ENCODE measurements at places on chromosomes 4 and X.

DNA sequence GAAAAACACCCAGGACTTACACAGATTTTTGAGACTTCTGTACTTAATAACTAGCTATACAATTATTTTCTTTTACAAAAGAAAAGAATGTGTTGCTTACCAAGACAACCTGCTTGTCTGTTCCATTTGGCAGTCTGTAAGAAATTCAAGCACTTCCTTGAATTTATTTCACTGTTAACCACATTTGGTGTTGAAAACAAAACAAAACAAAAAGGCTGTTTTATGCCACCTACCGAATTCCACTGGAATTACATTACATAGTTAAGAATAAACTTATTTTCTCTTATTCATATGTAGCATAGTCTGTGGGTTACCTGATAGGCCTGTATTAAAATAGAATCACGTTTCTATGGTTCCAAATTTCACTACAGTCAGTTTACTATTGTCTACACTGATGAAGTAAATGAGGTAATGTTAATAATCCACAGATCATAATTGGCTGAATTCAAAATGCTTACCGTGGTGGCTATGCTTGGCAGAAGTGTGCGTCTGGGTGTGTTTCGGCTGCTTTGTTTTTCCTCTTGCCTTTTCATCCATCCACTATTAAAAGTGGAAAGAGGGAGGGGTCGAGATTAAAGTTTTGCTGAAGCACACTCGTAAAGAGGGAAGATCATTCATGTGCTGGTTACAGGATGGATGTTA is at the start of gene TLR1:
TSS of gene TLR1 (minus strand) at position 138 of the 642 bp plus-strand sequence. CDS start 5,960 bp downstream, outside the sequence.
- no peak for DNase-seq

- DNase-seq, result no peak
These were observed 12.3 kb downstream of the MID1 start for GRCh38 chrX:10608099-10608498.

GRCh38 chr4:6944301-6945051 is 34.9 kb downstream of the TBC1D14 start:
- no peak for DNase-seq

- no peak for DNase-seq
These were observed 1.0 kb downstream of the FAT4 start for GRCh38 chr4:125315576-125316400.

DNA sequence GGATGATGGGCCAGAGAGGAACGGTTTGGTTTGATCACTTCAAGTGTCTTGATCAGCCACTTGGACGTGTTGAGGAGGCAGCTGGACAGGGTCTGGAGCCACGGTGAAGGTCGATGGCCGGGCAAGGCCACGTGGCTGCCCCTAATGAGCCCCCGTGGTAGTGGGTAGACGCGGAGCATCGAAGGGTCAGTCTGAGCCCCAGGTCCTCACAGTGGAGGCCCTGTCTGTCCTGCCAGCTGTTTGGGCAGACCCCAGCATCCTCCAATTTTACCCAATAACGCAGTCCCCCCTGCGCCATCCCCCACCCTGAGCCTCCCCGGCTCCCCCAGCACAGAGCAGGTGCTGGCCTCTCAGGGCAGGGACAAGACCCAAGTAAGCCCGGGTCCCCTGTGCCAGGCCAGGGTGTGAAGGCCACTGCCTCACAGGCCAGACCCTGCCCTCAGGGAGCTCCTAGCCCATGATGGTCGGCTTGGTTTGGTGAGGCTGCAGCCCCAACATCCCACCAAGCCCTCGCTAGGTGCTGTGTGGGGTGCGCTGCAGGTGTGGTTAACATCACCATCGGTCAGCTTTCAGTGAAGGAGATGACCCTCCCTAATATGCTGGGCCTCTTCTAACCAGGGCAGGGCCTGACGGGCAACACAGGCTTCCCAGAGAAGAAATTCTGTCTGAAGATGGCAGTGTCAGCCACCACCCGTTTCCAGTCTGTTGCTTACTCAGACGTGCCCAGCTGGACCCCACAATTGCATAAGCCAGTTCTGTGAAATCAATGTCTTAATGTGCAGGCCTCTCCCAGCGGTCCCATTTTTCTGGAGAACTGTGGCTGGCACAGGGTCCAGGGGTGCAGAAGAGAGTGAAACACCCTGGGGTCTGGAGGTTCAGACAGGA is 40.5 kb upstream of the NKX1-1 start:
- no peak for DNase-seq

GRCh38 chr4:38681281-38681991 is 17.4 kb downstream of the KLF3 start:
- no peak for DNase-seq

DNA sequence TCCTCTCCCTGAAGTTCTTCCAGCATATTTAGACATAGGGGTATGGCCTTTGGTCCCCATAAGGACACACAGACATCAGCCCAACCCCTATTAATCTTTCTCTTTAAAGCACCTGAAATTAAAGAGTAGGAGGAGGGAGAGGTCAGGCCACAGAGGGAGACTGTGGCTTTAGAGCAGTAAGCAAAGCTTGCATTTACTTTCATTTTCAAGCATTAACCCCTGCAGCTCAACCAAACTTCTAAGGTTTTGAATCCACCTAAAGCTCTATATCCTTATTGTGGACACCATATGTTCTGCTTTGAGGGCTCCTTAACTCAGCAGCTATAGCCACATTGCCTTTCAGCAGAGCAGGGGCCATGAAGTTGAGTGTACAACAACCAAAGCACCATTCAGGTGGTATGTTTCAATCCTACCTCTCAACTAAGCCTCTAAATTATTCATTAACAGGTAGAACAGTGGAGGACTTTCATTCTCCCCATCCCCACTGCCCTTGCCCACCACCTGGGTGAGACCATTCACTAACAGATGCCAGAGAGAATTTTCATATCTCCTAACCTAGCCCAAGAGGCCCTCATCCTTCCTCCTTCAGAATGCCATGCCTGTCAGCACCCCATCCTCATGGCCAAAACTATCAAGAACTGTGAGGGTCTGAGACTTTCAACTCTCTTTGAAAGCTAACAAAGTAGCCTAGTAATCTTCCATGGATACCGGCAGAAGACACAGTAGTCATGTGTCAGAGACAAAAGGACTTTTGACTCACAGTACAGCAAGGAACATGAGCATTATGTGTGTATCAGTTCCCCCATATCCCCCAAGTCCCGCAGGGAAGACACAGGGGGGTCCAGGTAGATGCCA is 20.8 kb downstream of the LIN54 start:
- DNase-seq, result no peak

DNA sequence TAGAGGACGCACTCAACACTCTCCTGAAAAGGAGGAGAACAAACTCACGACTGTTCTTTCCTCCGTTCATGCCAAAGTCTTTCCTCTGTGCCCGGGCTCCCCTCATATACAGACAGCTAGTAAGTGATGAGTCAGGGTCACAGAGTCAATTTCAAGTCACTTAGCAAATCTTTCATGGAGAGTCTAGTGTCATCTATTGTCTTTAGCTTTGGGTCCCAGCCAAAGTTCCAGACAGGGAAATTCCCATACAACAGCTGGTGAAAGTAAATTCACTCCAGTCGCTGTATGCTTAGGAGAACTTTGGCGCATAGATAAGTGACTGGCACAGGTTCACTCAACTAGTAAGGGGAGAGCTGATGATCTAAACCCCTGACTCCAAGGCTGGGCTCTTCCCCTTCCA is 226.5 kb downstream of the MID1 start:
- no peak for DNase-seq

Measured in tibial nerve (tissue), 4 donors.